ENCODE measurements at places on chromosomes 16 and 17. TPM values are rescaled to one million over a fixed set of nuclear protein-coding genes. Genes with fewer than 3 reads are reported as not detected.

The ERCC4 gene
- total RNA-seq, result 7.9 TPM

The OVCA2 gene
- total RNA-seq, result 24.3 TPM

The VWA3A gene
- total RNA-seq, result 2.3 TPM

The KCNAB3 gene
- total RNA-seq, result 1.3 TPM

The USB1 gene
- 26.4 TPM for total RNA-seq

The DPEP3 gene
- 0.29 TPM for total RNA-seq

The B4GALNT2 gene
- 0.15 TPM for total RNA-seq

The MYH8 gene
- total RNA-seq, result not detected

The RNF157 gene
- total RNA-seq, result 4.3 TPM

The MPP2 gene
- 7.9 TPM for total RNA-seq

The ARHGAP27 gene
- total RNA-seq, result 28.8 TPM

The GEMIN4 gene
- total RNA-seq, result 25.1 TPM

The PGP gene
- 12.9 TPM for total RNA-seq

The CRHR1 gene
- 2.8 TPM for total RNA-seq

The ADORA2B gene
- 4.9 TPM for total RNA-seq

The TEKT1 gene
- not detected for total RNA-seq

The ST6GALNAC2 gene
- total RNA-seq, result 39.8 TPM

The TNP2 gene
- not detected for total RNA-seq

The ABCC11 gene
- total RNA-seq, result 0.32 TPM

The CHST5 gene
- total RNA-seq, result not detected

The NTN1 gene
- total RNA-seq, result 3.7 TPM

The ZNF750 gene
- 5.6 TPM for total RNA-seq

The FAM20A gene
- 6.2 TPM for total RNA-seq

The OR3A2 gene
- not detected for total RNA-seq

The DRC7 gene
- total RNA-seq, result not detected

The NXPH3 gene
- 3.5 TPM for total RNA-seq

The TMEM88 gene
- 4.8 TPM for total RNA-seq

The ZNF668 gene
- 6.7 TPM for total RNA-seq

The CDRT15 gene
- total RNA-seq, result not detected
